ENCODE measurements at places on chromosomes 7 and 10.

DNA sequence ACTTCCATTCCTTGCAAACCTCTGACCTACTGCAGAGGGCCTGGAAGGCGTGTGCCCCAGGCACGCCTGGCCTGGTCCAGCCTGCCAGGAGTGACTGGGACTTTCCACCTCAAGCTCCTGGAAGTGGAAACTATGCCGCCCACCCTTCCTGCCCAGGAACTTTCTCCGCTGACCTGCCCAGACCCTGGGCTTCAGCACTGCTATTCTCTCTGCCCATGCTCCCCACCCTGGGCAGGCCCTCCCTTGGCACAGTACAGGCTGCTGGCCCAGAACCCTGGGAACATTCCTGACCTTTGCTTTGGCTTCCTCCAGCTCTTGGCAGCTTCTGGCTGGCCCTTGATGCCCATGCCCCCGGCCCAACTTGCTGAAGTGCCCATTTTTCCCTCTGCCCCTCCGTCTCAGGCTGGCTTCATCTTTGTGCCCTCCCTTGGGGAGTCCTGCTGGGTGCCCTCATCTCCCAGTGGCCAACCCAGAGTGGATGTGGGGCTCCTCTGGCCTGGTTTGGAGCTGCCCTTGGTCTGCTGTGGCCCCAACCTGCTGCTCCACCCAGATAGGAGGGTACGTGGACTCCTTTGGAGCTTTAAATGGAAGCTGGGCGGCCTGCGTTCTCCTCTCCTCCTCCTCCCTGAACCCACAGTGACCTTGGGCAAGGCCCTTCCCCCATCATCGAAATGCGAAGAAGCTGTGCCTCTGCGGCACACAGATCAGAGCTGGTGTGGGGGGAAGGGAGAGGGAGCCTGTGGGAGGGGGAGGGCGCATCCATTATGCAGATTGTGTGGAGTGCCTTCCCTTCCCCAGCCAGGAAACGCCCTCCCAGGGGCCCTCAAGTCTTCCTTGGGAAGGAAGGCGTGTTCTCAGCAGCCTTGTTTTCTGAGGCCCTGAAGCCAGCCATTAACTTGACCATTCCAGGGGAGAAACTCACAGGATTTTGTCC lies 3.4 kb downstream of the MMRN2 start:
- DNase-seq = peak; percentile 36

GRCh38 chr10:89632824-89633223 lies 12.2 kb downstream of the PANK1 start:
- DNase-seq = no peak

- peak; percentile 27 for DNase-seq
Measured at GRCh38 chr10:905503-905902, 26.0 kb downstream of the LARP4B start.

DNA sequence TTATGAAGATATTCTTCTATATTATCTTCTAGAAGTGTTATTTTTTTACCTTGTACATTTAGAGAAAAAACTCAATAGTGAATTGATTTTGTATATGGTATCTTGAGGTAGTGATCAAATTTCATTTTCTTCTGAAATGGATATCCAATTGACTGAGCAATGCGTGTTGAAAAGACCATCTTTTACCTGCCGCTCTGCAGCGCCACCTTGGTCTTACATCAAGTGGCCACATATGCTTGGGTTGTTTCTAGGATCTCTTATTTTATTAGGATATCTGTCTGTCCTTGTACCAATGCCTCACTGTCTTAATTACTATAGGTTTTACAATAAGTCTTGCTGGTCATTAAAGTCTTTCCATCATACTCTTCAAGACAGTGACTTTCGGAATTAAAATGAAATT lies 53.0 kb downstream of the CUL2 start:
- DNase-seq = no peak

- DNase-seq = no peak
Measured at GRCh38 chr7:117674617-117675016, 194.8 kb downstream of the CFTR start.
